ENCODE measurements at places on chromosomes 16 and 17.

DNA sequence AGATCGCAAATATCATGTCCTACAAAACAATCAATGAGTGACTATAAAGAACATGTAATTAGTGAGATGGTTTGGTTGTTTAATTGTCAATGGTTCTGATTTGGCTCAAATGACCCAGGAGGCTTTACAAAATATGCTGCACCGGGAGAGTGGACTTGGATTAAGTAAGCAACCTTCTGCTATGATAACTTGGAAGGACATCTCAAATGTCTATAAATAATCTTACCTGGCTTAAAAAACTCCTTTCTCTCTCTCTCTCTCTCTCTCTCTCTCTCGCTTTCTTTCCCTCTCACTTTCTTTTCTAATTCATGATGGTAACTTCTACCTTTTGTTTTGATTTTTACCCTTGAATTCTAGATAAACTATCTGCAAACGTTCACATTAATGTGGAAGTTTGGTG lies 14.2 kb downstream of the KCNJ2 start:
- no peak for DNase-seq

- DNase-seq = no peak
Observed at GRCh38 chr16:89549007-89549700, 11.3 kb upstream of the RPL13 start.

- DNase-seq = peak; percentile 68
Observed at GRCh38 chr17:78839762-78840529, 668 bp downstream of the USP36 start.

GRCh38 chr16:15777533-15778203 lies 79.2 kb downstream of the MYH11 start:
- peak; percentile 16 for DNase-seq

DNA sequence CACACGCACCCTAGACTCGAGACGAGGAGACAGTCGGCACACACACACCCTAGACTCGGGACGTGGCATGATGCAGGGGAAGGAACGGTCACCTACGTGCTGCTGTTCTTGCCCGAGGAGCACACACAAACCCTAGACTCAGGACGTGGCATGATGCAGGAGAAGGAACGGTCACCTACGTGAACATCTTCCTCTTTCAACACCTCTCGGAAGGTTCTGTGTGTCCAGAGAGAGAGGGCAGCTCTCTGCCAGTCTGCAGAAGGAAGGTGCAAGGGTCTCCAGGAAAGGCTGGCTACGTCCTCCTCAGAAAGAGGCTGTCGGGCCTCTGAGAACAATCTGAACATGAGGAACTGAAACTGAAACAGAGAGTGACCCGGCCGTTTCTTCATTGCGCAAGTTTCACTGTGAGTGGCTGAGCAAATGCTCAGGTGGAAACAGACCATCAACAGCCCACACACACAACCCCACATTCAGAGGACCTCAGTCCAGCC lies 43.4 kb downstream of the ZNF276 start:
- DNase-seq = peak; percentile 22

- DNase-seq = no peak
Observed at GRCh38 chr17:34406226-34406625, 43.2 kb upstream of the CCL1 start.

Measured in activated T-cell treated with anti-CD3 and anti-CD28 coated beads, Interleukin-2, amount 50 U/mL, for 72 hours (primary cell).